GM20000 (cell line): ENCODE measurements at places on chromosomes 3 and 15.

DNA sequence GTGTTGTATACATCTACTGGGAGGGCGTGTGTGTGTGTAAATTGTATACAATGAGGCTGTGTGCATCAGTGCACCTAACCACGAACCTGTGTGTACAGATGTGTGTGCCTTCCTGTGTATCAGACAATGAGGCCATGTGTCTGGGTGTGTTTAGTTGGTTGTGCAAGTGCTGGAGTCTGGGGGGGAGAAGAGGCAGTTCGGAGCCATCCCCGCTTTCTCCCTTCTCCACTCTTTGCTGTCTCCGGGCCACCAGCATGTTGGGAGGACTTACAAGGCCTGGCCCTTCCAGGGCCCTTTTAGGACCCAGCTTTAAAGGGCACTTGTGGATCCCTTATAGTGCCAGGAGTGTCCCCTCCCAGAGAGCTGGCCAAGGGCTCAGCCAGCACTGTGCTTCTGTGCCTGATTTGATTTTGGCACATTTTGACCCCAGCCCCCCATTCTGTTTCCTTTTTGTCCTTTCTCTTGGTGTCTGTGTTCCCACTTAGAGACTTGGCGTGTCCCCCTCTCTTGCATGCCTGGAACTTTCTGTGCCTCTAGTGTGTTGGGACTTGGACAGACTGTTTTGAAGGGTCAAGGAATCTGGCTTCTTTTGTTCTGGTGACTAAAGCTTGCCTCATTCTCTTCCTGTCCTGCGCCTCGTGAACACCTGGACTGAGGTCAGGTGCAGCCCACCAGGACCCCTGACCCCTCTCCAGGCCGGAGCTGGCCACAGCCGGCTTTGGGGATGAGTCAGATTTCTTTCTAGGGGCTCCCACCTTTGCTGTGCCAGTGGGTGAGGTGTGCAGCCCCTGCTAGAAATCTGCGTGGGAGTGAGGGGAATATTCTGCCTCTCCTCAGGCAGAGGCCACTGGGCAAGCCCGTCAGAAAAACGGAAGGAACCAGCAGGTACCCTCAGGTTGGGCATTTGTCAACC lies 1.5 kb downstream of the CTDSPL start:
- DNase-seq = peak; percentile 11

- no peak for DNase-seq
Observed at GRCh38 chr3:37498126-37499039, 324.0 kb upstream of the LRRFIP2 start.

- no peak for DNase-seq
Observed at GRCh38 chr3:64930891-64931290, 243.1 kb upstream of the ADAMTS9 start.

DNA sequence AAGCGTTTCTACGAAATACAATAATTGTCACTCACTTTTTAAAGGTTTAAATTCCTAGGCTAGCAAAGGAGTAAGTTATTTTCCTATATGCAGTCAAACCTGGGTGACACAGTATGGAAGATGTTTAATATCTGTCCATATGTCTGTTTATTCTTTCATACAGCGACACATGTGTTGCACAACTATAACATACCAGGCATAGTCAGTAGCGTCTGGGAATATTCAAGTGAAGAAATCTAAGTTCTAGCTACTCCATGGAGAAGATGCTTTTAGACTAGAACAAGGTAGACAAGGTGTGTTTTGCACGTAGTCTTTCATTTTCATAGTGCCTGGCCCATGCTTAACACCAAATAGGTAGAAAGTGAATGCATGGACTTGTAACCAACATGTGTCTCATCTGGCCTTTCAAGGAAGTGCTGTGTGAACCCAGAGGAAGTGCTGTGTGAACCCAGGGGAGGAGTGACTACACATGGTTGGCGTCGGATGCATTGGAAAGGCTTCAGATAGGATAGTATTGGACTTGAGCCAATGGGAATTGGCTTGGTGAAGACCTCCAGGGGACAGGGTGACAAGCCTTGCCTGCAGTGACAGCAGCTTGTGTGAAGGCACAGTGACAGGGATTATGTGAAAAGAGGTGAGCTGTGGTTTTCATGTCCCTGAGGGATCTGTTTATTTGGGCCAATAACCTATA lies 267.0 kb downstream of the PTPRG start:
- no peak for DNase-seq

- no peak for DNase-seq
Observed at GRCh38 chr15:48634893-48635292, 10.6 kb downstream of the FBN1 start.

DNA sequence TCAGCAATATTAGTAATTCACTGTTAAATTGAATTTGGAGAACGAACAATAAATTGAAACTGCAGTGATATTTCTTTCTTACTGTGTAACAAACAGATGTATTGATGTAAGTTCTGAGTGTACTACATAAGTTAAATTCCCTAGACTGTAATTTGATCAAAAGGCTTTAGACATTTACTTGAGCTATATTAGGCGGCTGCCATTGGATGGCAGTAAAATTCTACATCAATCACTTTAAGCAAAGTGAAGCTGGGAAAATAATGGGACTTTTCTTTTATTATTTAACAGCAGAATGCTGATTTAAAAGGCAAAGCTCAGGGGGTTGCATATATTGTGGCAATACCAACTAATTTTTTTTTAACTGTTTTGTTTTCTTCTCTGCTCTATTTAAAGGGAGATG lies 212.6 kb upstream of the PLSCR5 start:
- no peak for DNase-seq

GRCh38 chr3:100516838-100517237 lies 24.4 kb downstream of the TMEM45A start:
- DNase-seq = no peak

DNA sequence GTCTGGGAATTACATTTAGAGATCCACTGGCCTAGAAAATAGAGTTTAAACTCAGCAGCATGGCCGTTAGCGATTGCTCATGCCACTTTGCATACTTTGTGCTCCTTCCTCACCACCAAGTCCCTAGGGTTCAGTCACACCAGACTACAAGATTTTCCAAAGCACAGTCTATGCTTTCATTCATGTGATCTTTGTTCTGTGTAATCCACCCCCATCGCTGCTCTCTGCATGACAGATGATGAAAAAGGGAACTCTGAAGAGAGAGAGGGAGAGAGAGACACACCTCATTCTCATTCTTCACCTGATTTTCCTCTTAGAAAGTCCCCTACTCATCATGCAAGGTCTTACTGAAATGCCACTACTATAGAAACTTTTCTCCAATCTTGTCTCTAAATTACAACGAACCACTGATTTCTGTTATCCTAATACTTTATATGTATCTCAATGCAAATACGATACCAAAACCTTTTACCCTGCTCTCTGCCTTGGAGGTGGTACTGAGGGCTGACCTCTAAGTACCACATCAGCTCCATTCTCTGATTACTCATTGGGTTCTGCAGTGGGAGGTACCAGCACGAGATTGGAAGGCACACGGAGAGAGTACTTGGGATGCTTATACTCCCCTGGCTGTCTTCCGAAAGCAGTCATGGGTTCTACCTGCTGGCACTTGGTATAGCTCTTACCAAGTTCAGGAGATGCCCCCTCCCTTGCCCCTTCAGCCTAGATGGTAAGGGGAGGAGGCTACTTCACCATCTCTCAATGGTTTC lies 1.1 kb upstream of the PARP15 start:
- DNase-seq = peak; percentile 84

DNA sequence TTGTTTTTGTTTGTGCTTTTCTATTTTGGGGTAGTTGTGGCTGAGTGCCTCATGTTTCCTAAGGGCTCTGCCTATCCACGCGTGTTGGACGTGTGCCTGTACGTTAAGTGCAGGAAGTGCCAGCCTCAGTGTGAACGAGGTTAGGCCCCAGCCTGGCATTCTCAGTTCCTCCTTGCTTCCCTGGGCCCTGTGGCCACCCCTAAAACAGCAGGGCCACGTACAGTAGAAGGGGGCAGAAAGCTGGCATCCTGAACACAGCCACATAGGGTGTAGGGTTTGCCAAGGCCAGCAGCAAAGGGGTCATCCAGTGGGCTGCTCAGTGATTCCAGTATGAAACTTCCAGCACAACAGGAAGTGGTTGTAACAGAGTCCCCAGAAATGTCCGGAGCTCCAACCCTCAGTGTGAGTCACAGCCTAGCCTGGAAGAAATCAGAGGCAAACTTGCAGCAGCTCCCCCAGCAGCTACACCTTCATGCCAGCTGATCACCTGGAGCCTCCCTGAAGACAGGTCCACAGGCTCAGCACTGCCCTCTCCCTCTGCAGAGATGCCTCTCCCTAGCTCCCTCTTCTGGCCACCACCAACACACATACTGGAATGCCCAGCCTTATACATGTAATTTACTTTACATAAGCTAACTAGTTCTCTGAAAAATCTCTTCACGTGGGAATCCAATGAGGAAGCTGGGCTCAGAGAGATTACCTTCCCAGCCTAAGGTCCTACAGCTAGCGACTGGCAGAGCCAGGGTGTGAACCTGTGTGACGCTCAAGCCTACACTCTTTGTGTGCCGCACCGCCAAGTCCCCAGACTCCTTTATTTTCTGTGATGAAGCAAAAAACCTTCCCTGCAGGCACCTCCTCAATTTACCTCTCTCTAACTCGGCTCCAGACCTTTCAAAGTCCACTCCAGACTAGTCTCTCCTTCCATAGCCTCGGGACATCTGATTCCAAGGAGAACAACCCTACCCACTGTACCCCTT lies 26.6 kb downstream of the ILDR1 start:
- peak; percentile 61 for DNase-seq

DNA sequence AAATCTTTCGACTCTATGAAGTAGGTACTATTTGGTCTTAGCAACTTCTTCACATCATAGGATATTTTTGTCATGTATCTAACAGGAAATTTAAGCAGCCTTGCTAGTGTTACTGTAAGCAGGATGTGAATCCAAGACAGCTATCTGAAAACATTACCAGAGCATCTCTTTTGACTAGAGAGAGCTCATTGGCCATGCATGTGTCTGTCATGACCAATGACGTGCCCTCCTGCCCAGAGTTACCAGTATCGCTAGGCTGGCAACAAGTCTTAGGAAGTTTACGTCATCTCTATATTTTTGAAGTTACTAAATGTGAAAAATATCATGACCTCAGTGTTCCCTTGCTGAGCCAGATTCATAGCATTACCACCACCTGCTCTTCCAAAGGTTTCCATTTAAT lies 130.9 kb upstream of the TP63 start:
- DNase-seq = no peak

GRCh38 chr15:31442699-31443111 lies 116.1 kb downstream of the KLF13 start:
- no peak for DNase-seq

DNA sequence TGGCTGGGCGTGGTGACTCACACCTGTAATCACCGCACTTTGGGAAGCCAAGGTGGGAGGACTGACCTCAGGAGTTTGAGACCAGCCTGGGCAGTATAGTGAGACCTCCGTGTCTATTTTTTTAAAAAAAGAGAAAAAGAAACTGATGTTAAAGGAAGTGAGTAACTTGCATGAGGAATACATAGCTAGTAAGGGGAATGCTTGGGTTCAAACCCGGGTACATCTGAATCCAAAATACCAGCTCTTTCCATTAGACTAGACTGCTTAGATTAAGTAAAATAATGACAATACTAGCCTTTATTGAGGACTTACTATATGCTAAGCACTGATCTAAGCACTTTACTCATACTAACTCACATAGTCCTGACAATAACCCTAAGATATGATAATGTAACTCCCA lies 22.4 kb downstream of the TM4SF4 start:
- no peak for DNase-seq

GRCh38 chr3:70360979-70361760 lies 48.7 kb upstream of the MDFIC2 start:
- peak; percentile 15 for DNase-seq

DNA sequence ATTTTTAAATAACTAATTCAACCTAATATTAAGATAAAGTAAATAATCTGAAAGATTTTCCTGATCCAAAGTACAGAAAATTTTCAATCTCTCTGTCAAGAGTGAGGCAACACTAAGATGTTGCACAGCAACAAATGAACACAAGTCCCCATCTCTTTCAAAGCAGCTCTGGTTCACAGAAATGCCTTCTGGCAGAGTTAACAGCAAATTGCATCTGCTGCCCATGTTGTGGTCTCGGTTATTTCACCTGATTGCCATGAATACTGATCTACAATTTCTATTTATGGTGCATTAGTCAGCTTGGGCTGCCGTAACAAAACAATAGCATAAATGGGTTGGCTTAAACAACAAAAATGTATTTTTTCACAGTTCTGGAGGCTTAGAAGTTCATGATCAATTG lies 167.3 kb downstream of the BCHE start:
- no peak for DNase-seq

DNA sequence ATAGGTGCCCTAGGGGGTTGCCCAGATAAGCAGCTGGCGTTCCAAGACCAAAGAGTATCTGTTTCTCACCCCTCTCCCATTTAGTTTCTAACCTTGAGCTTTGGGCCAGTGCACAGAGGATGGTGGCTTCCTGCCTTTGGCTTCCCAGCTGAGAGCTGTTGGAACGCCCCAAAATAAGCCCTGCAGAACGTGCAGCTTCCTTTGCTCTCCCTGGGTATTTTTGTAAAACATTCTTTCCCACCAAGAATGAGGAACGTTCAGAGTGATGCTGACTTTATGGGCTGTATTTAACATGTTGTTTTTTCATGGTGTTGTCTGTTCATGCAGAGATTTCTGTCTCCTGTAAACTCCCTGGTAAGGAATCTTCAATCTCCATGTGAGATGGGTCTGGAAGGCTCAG lies 63.8 kb downstream of the LPP start:
- no peak for DNase-seq

- DNase-seq = no peak
Observed at GRCh38 chr15:96350934-96351724, 20.6 kb downstream of the NR2F2 start.

DNA sequence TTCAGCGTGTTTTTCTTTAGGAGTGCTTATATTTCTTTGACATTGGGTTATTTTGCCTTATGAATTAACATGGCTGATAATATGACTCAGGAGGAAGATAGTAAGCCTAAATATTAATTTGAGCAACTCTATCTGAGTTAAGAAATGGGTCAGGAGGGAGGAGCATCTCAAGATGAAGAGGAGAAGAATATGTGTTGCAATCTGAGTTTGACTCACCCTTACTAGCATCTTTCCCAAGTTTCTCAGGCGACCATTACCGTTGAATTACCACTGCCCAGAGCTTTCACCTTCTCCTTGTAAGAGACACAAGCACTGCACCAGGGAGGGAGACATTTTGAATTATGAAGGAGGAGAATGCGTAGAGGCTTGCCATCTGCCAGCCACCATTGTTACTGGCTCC lies 138.3 kb upstream of the MYRIP start:
- DNase-seq = no peak

- no peak for DNase-seq
Observed at GRCh38 chr3:64295594-64295993, 70.3 kb upstream of the PRICKLE2 start.

DNA sequence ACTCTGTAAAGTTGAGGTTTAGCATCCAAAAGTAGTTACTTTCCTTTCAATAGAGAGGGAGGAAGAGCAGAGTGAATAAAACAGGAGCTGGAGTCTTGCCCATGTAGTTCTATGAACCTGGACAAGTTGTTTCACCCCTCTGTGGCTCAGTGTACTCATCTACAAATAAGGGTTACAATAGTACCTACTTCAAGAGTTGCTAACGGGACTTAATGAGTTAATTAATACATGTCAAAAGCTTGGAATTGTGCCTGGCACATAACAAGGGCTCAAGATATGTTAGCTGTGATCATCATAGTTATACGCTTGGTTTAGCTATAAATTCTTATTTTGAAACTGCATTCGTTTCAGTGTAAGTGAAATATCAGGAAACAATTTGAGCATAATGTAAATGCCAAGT lies 388.5 kb upstream of the THBS1 start:
- no peak for DNase-seq

- no peak for DNase-seq
Observed at GRCh38 chr15:77507143-77507897, 86.6 kb downstream of the HMG20A start.
